DMS53 (cell line): ENCODE measurements at places on chromosomes 1 and 21.
A peak's percentile ranks its signal among the peaks of the same experiment; 100 is the strongest.

- no peak for DNase-seq
Observed at GRCh38 chr1:58818075-58818474, 34.2 kb upstream of the JUN start.

DNA sequence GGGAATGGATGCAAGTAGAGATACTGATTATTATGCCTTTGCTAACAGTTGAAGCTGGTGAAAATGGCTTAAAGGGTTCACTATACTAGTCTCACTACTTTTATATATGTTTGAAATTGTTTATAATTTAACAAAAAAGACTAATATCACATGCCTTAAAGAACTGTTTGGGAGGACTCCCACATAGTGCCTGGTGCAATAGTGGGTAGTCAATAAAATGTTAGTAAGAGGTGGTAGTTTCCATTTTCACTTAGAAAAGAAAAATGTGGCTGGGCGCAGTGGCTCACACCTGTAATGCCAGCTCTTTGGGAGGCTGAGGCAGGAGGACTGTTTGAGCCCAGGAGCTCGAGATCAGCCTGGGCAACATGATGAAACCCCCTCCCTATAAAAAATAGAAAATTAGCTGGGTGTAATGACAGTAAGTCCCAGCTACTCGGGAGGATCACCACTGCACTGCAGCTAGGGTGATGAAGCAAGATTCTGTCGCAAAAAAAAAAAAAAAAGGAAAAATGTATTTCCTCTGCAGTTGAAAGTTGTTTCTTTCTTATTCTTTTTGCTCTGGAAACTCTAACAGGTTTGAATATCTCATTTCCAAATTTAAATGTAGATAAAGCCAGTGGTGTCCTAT is 24.5 kb downstream of the C21orf91 start:
- DNase-seq: no peak

GRCh38 chr1:19804831-19805251 is 5.1 kb upstream of the TMCO4 start:
- no peak for DNase-seq

DNA sequence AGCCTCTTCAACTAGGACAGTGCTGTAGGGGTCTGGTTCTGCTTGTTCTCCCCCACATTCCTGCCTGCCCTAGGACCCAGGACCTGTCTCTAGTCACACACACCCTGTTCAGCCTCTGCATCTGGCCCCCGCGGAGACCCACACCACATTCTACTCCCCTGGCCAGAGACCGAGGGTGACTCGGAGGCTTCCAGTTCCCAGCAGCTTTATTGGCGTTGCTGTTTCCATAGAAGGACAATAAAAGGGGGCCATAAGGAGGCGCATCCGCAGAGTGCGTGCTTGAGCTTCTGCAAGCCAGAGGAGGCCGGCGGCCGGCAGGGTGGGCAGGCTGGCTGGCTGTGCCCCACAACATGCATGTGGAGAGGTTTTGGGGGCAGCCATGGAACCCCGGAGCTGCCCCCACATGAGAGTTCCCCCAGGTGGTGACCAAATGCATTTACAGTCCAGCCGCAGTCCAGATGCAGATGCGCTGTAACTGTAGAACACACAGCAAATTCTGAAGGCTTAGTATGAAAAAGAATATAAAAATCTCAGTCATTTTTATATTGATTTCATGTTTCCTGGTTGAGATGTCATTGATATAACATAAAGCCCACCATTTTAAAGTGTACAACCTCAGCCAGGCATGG is 52.4 kb downstream of the PDE9A start:
- no peak for DNase-seq

- peak; percentile 97 for DNase-seq
Observed at GRCh38 chr1:1318131-1318652, 6.3 kb downstream of the INTS11 start.

DNA sequence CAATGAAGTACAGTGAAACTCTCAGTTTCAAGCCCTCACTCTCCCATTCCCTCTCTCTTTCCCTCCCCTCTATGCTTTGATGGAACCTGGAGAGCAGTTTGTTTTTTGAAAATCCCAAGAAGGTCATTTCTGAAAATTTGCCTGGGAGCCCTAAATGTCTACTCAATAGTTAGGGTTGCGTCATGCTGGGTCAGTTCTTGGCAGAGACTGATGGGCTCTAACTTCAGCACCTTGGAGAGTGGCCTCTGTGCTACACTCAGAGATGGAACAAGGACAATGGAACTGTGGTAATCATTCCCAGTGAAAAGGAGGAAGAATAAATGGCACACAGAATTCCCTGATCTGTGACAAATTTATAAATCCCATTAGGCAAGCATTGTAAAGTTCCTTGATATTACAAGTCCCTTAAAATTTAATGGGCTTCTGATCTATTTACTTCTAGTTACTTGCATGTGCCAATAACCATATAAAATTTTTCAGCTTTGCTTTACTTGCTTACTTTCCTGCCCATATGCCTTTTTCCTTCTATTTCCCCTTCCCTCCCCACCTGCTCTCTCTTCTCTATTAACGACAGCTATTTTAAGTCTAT is 182.9 kb upstream of the KCND3 start:
- DNase-seq: peak; percentile 37

DNA sequence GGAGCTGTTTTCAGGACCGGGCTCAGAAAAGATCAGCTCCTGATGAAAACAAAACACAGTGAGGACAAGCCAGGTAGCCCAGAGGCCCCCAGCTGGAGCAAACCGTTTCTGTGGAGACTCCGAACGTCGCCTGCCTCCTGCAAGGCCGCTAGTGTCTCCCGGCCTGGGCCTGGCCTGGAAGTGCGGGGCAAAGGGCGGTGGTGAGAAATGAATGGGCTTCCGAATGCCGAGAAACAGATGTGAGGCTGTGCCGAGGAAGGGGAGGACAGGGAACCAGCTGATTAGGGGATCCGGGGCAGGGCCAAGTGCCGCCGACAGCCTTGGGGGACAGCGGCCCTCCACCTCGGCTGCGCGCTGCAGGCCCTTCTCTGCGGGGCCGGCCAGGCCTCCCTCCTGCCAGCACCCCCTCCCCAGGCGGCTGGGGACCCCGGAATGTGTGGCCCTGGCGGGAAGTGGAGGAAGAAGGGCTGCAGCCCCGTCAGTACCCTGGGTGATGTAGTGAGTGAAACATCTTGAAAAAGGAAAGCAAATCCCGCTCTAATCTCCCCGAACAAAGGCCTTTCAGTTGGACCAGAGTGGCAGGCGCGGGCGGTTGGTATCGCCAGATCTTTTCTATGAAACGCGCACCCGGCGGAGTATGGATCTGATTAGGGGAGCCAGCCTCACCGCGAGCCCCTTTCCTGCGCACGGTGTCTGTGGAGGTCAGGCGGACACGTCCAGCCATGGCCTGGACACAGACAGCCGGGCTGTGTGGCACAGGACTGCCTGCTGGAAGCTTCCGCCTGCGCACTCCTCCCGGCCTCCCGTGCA is 52.6 kb downstream of the PRDM16 start:
- DNase-seq: no peak

- no peak for DNase-seq
Observed at GRCh38 chr1:183630748-183631147, 4.8 kb downstream of the ARPC5 start.

- DNase-seq: no peak
Observed at GRCh38 chr1:228497206-228497605, 10.0 kb downstream of the RNF187 start.

- DNase-seq: peak; percentile 84
Observed at GRCh38 chr1:246782120-246782900, 58.1 kb downstream of the SCCPDH start.

GRCh38 chr1:236581528-236581927 is 22.8 kb downstream of the HEATR1 start:
- DNase-seq: no peak

GRCh38 chr1:31769720-31770390 is 5.7 kb upstream of the ADGRB2 start:
- peak; percentile 50 for DNase-seq

GRCh38 chr1:199472018-199472417 is 555.5 kb upstream of the NR5A2 start:
- no peak for DNase-seq

DNA sequence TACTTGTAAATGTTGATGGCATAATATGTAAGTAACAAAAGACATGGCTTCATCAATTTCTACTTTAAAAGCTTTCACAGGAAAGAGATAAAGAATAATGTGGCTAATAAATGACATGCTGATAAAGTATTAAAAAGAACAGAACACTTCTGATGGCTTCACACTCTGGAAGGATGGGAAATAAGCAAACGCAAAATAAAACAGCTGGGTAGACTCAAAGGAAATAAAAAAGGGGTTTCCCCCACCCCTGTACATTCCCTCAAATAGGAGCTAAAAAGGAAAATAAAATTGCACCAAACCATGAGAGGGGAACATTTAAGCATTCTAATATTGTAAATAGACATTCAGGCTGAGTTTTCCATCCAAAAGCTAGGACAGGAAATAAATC is 27.0 kb upstream of the DYRK1A start:
- DNase-seq: no peak

GRCh38 chr1:8406011-8406410 is 88.1 kb downstream of the SLC45A1 start:
- DNase-seq: no peak

DNA sequence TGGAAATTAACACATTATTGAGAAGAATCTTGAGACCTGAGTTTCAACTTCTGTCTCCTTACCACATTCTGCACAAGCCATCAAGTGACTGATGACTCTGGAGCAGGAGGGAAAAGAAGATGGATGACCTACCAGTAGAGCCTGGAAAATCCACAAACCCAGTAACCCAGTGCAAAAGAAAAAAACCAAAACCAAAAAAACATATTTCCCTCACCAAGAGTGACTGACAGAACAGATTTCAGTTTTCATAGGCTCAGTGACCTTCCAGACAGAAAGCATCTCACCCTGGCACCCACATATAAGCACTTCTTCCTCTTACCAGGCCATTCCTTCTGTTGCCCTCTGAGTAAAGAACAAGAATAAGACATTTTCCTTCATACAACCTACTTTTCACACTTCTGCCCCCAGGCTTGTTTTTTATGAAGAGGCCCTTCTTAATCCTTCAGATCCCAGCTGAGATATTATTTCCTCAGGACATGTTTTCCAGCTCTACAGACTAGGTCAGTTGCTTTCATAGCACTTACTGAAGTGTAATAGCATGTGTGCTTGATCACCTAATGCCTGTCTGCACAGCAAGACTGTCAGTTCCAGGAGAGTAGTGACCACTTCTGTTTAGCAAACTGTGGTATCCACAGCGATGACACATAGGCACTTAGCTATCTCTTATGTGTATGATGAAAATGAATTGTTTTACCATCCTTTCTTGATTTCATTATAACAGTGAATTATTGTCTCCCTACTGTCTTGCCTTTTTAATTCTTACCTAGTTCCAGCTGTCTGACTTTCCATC is 4.0 kb downstream of the TSACC start:
- peak; percentile 61 for DNase-seq

DNA sequence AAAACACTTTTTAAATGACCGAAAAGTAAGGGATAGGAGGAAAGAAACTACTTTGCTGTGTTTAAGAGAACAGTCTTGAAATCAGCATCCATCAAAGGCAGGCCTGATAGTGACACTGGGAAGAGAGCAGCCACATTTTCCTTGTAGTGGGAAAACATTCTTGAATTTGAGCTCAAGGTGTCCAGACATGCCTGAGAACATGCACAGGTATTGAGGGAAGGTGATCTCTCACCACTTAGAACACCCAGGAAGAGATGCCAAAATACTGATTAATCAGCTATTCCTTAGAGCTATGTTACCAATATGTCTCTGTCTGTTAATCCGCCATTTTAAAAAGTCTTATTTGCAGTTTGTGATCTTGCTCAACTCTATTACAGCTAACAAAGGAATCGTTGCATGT is 25.9 kb downstream of the IL12RB2 start:
- no peak for DNase-seq

DNA sequence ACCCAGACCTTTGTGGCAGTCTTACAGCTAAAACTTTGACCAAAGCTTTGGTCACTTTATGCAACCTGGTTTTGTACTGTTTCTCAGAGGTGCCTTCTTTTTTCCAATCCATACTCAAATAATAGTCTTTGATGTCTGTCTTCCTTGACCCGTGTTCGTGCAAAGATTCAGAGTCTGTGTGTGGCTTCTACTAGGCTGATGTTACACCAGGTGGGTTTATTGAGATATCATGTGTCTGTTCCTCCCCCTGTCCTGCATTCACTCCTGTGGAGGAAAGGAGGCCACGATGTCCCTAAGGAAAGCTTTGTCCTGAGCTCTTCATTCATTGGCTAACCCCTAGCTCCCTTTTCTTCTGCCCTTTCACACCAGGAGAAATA is 15.0 kb upstream of the IKBKE start:
- DNase-seq: no peak

DNA sequence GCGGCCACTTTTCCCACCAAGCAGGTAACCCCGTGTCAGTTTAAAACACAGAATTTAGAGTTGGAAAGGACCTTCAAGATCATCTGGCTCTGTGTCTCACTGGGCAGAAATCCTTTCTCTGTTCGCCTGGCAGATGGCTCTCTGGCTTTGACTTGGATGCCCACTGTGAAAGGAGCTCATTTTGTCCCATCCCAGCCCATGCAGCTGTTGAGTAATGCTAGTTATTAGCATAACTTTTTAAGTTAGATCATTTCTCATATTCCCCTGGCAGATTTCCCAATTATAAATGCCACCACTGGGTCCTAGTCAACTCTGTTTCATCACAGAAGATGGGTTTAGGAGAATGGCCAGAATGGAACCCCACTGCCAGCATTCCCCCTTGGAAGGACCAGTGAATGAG is 55.9 kb downstream of the SLC35F3 start:
- no peak for DNase-seq
